ENCODE measurements at places on chromosomes 7 and 10. TPM values are rescaled to one million over a fixed set of nuclear protein-coding genes. Genes with fewer than 3 reads are reported as not detected.

OPN4 gene
- not detected for total RNA-seq

ZC3HAV1L gene
- 14.4 TPM for total RNA-seq

TUBAL3 gene
- total RNA-seq = 0.34 TPM

MAGI2 gene
- total RNA-seq = 5.1 TPM

RAMP3 gene
- not detected for total RNA-seq

ZSCAN21 gene
- total RNA-seq = 21.7 TPM

ENO4 gene
- 0.82 TPM for total RNA-seq

DGKI gene
- 3.5 TPM for total RNA-seq

LAMB4 gene
- not detected for total RNA-seq

PRF1 gene
- not detected for total RNA-seq

GLCCI1 gene
- total RNA-seq = 1.6 TPM

LRRC17 gene
- total RNA-seq = 6.2 TPM

All from kidney epithelial cell (primary cell).